GM12864 (cell line): ENCODE measurements at places on chromosomes 16 and 17.

DNA sequence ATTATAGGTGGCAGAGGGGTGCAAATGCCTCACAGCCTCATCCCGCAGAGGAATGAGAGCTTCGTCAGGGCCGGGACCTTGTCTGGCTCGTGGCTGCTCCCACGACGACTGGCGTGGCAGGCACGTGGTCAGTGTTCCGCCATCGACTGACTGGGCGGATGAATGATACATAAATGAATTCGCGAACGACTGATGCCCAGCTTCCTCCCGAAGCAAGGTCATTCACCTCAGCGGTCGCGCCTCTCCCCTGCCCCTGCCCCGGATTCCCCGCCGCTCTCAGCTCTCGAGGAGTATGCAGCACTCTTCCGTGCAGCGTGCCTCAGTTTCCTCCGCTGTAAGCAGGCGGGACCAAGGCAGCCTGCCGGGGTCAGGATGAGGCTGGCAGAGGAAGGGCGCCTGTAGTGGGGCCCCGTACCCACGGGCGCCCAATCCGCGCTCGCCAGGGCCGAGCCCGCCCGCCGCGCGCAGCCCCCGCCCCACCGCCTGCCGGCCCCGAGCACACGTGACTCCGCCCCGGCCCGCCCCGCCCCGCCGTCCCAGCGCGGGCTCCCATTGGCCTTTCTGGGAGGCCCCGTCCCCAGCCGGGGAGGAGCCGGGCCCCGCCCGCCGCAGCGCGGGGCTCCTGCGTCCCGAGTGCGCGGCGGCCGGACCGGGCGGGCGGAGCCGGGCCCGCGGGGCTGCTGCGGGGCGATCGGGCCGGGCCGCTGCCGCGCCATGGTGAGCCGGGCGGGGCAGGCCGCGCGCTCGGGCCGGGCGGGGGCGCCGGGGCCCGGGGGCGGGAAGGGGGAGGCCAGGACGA, at the start of gene SNN:
Gene SNN, plus strand, starts transcription at position 632 of the 799 bp plus-strand sequence. CDS start 7,605 bp downstream, outside the sequence.
- DNase-seq, result no peak

DNA sequence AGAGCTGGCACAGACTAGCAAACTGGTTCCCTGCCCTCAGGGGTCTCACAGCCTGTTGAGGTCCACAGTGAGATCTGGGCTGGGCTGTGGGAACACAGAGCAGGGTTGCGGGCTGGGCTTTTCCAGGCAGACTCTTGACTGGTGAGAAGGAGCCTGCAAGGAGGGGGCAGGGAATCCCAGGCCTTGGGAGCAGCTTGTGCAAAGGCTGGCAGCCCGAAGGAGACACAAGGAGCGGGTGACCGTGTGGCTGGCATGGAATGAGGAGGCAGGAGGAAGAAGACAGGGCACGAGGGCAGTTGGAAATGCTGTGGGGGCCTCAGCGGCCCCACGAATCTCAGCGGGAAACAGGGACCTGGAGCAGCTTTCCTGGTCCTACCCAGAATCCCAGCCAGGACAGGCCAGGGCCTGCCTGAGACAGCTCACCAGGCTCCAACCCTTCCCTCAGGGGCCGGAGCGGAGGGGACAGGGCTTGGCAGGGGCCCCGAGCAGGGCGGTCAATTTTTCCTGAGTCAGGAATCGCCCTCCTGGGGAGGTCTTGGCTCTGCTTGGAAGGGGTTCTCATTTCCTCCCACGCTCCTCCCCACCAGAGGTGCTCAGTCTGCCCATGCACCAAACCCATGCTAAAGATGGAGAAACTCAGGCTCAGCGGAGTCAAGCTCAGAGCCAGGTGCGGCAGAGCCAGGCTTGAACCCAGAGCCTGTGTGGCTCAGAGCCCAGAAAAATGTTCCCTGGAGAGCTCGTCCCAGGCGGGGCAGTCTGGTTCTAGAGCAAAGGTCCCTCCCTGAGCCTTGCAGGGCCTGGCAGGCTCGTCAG, 9.2 kb upstream of the SNN start:
- no peak for DNase-seq

DNA sequence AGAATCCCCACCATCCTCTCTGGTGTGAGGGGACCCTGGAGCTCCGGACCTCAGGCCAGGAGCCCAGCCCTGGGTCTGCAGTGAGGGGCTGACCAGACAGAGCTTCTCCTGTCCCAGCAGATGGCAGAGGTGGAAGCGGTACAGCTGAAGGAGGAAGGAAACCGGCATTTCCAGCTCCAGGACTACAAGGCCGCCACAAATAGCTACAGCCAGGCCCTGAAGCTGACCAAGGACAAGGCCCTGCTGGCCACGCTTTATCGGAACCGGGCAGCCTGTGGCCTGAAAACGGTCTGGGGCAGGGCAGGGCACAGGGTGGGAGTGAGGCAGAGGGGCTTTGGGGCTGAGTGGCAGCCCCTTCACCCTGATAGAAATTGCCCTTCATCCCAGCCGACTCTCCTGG, 527 bp downstream of the UNC45B start:
- no peak for DNase-seq

GRCh38 chr17:35189291-35189690, 4.9 kb downstream of the SLC35G3 start:
- DNase-seq, result no peak

DNA sequence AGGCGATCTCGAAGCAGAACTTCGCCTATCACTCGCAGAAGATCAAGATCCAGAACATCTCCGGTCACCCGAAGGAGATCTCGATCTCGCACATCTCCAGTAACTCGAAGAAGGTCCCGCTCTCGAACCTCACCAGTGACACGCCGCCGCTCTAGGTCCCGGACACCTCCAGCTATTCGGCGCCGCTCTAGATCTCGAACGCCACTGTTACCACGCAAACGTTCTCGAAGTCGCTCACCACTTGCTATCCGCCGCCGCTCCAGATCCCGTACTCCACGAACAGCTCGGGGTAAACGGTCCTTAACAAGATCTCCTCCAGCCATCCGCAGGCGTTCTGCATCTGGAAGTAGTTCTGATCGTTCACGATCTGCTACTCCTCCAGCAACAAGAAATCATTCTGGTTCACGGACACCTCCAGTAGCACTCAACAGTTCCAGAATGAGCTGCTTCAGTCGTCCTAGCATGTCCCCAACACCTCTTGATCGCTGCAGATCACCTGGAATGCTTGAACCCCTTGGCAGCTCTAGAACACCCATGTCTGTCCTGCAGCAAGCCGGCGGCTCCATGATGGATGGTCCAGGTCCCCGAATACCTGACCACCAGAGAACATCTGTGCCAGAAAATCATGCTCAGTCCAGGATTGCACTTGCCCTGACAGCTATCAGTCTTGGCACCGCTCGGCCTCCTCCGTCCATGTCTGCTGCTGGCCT, 10.5 kb downstream of the ELOB start:
- no peak for DNase-seq

DNA sequence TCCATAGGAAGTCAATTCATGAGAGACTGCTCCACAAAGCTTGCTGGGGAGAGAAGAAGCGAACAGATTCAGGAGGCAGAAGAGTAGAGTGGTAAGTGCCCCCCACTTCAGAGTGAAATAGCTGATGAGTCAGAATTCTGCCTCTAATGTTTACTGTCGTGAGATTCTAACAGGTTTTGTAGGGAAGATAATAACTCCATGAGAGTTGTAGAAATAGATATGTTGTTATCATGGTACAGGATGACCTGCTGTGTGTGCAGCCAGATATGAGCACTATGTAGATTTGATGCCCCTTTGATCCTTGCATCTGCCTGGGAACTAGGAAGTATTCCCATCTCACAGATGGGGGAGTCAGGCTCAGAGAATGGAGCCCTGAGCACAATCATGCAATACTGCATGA, 502.4 kb upstream of the CDH11 start:
- no peak for DNase-seq

DNA sequence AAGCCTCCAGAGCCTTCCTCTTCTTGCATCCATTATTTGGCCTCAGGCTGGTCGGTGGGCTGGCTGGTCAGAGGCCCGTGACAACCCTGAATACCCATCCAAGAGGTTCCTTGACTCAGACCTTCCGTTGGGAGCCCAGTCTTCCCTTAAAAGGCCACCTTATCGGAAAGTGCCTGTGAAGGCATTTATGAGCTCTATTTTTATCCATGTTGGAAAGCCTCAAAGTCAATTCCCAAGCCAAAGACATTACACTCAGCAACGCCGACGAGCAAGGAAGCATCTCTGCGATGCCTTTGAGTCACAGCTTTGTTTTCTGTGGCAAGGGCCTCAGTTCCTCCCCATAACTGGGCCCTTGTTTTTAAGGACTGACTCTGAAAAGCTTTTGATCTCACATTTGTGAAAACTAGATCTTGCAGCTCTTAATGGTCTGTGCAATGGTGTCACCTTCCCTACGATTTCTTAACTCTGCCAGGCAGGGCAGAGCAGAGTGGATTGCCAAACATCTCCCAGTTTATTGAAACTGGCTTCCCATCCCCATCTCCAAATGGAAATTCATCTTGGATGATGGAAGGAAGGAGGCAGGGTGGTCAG, 13.3 kb upstream of the SPOP start:
- no peak for DNase-seq

DNA sequence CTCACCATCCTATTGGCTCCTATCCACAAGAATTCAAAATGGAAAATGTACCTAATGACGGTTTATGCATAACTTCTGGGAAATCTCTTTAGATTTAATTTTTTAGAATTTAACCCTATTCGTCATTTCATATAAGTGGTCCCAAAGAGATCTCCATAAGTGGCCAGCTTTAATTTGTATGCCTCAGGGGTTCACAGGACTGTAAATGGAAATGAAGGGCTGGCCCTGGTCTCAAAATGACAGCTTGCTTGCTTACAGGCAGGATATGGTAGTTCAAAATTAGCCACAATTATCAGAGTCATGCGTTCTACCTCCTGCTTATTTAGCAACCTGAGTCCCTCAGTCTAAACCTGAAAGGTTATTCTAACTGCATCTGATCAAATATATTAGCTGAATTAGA, 6.6 kb upstream of the NACA2 start:
- DNase-seq, result no peak

DNA sequence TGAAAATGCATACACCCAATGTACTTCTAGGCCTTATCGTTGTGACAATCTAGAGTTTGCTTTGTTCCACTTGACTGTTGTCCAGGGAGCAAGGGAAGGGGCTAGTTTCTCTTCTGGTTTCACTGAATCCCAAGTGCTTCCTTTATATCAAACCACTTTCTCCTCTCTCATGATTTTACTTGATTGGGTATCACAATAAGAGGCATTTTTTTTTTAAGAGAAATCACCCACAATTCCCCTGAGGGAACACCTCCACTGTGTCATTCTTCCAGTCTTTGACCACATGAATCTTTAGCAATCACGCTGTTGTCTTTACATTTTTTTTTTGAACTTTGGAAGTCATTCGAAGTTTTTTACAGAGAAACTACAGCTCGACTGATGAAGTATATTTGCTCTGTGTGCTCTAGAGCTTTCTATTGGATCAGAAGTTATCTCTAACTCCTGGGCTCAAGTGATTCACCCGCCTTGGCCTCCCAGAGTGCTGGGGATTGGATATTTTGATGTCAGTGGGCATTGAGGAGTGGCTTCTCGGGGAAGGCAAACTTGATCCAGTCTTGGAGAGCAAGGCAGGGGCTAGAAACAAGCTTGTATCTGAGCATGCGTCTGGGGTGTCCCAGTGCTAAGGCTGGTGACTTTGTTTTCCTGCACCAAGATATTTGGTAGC, 3.0 kb downstream of the CDH1 start:
- no peak for DNase-seq

DNA sequence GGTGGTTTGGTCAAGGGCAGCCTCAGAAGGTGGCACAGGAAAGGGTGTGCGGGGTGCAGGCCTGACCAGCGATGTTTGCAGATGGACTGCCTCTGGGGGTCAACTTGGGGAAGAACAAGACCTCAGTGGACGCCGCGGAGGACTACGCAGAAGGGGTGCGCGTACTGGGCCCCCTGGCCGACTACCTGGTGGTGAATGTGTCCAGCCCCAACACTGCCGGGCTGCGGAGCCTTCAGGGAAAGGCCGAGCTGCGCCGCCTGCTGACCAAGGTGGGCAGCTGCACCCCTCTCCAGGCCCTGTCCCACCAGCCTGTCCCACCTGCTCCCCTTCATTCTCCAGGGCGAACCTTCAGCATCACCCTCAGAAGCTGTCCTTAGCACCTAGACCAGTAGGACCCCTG, 12.5 kb downstream of the DHODH start:
- DNase-seq, result no peak

DNA sequence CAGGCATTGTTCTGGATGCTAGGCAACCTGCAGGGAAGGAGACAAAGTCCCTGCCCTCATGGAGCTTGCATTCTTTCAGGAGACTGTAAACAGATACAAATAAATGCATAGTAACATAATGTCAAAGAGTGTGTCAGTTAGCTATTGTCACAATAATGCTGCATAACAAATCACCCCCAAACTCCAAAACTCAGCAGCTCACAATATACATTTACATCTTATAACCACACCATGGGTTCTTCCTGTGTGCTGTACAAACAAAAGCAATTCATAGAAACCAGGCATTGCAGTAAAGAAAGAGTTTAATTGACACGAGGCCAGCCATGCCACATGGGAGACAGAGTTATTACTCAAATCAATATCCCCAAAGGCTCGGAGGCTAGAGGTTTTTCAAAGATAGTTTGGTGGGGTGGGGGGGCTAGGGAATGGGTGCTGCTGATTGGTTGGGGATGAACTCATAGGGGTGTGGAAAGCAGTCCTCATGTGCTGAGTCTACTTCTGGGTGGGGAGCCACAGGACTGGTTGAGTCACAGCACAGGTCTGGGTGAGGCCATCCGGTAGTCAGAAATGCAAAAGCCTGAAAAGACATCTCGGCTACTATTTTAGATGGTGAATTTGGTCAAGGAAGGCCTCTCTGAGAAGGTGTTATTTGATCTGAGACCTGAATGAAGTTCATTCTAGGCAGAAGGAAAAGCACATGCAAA, 79.0 kb downstream of the GPRC5B start:
- no peak for DNase-seq

DNA sequence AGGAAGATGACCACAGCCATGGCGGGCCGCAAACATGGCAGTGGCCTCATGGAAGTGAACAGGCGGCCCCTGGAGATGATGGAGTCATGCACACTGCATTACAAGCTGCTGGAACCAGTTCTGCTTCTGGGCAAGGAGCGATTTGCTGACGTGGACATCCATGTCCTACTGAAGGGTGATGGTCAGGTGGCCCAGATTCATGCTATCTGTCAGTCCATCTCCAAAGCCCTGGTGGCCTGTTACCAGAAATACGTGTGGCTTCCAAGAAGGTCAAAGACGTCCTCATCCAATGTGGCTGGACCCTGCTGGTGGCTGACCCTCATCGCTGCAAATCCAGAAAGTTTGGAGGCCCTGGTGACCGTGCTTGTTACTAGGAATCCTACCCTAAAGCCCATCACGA, 13.4 kb upstream of the WSB1 start:
- DNase-seq, result no peak
